GM23248 (cell line): ENCODE measurements at places on chromosomes 5 and 9.

DNA sequence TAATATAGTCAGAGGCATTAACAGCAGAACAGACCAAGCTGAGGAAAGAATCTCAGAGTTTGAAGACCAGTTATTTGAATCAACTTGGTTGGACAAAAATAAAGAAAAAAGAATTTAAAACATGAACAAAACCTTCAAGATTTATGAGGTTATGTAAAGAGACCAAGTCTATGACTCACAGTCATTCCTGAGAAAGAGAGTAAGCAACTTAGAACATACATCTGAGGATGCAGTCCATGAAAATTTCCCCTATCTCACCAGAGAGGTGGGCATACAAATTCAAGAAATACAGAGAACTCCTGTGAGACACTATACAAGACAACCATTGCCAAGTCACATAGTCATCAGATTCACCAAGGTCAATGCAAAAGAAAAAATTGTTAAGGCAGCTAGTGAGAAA, 17.4 kb upstream of the C9orf72 start:
- peak; percentile 8 for DNase-seq

DNA sequence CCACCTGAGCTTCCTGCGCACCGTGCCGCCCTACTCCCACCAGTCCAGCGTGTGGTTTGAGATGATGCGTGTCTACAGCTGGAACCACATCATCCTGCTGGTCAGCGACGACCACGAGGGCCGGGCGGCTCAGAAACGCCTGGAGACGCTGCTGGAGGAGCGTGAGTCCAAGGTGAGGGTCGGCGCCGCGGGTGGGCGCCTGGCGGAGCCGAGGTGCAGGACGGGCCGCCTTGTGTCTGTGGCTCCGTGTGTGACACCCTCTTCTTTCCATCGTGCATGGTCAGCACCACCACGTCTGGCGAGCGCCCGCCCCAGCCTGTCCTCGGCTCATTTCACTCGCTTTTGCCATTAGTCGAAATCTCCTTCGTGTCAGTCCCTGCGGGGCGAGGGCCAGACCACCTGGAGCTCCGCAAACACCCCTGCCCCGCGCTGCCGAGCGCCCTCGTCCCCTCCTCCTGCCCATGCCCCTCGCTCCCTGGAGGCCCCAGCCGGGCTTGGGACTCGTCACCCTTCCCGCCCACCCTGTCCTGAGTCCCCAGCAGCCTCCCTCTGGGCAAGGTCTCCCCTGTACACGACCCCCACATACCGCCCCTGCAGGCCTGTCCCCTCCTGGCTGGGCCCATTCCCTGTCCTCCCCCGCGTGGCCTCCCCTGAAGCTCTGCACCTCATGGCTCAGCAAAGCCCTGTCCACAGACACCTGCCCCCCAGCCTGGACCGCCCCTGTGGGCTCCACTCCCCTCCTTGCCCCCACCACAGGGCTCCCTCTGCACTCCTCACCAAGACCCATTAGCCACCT, 7.0 kb downstream of the GRIN1 start:
- DNase-seq = no peak

- peak; percentile 62 for DNase-seq
These were observed 12.6 kb downstream of the PBX3 start for GRCh38 chr9:125759764-125760129.

GRCh38 chr5:54477941-54478478, 22.5 kb downstream of the HSPB3 start:
- no peak for DNase-seq

GRCh38 chr5:38695021-38695958, 138.8 kb upstream of the LIFR start:
- DNase-seq = no peak

GRCh38 chr5:5420251-5420650, 2.2 kb upstream of the ICE1 start:
- DNase-seq = no peak

DNA sequence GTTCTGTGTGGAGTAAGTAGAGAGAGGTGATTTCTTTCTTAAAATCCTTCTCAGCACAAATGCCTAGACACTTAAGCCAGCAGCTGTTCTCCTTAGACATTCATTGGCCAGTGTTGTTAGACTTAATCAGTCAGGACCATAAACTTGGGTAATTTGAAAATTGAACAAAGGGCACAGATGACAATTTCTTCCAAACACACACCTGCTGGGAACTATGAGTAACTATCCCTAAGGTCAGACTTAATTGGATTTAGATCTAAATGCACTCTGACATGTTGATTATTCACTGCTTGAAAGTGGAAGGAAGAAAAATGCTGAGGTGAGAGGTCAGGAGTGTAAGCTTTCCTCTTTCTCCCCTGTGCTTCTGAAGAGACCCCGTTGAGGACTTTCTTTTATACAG, 1083.7 kb upstream of the DMAC1 start:
- DNase-seq = no peak

DNA sequence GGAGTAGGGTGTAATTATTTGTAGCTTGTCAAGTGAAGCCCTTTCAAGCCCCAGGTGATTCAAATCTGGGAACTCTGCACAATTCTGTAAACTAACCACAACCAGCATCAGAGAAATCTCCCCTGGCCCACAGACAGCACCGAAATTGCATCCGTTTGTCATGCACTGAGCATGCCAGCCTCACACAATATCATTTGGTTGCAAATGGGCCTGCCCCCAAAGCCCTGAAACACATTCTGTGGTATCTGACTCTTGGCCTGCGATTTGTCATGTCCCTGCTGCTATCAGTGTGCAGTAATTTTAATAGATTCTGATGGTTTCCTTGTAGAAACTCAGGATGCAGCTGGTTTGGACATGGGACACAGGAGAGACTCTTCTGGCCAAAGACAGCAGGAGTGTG, 35.3 kb downstream of the SNX24 start:
- peak; percentile 23 for DNase-seq

GRCh38 chr5:76495870-76496269, 92.8 kb downstream of the IQGAP2 start:
- no peak for DNase-seq
